ENCODE measurements at places on chromosomes 12 and 14. TPM values are rescaled to one million over a fixed set of nuclear protein-coding genes. Genes with fewer than 3 reads are reported as not detected.

DNA sequence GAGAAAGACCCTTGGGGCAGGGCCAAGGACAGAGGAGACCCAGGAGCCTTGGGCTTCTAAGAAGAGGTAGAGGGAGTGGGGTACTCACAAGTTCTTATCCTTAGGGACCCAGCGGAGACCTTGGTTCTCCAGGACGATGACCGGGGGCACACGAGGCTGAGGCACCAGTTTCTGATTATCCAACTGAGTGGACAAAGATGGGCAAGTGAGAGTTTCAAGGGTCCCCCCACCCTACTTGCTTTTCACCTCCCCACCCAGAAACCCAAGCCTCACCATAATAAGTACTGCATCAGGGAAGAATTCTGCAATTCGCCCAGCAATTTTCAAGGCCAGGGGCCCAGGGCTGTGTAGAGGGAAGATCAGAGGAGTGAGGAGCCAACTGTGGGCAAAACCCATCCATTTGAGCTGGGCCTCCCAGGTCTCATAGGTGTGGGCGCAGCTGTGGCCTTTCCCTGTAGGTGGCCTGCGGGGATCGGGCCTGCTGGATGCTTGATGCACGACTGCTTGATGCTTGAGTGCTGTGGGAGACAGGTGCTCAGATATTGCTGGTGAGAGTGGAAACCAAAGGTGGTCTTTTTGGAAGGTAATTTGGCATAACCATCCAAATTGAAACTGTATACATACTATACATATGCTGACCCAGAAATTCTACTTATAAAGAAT lies 2.0 kb downstream of the EMC9 start:
- H3K27me3 ChIP-seq = no peaks in the 10 kb centered on the region
- peak overlapping the region; percentile 10 for H3K4me3 ChIP-seq
- peaks cover 3% of the 10 kb centered on the region for H3K36me3 ChIP-seq

GRCh38 chr12:98970210-98970609 lies 325.1 kb downstream of the APAF1 start:
- H3K27ac ChIP-seq = no peak overlapping the region
- H3K27me3 ChIP-seq = no peaks in the 10 kb centered on the region
- no peak for DNase-seq
- H3K4me1 ChIP-seq = no peaks in the 10 kb centered on the region
- H3K4me3 ChIP-seq = no peak overlapping the region
- H3K36me3 ChIP-seq = no peaks in the 10 kb centered on the region

TAS2R42 gene
- not detected for total RNA-seq

RAB2B gene
- 18.8 TPM for total RNA-seq

- H3K27me3 ChIP-seq = no peaks in the 10 kb centered on the region
- peak; percentile 92 for DNase-seq
- peak overlapping the region; percentile 82 for H3K27ac ChIP-seq
- H3K4me1 ChIP-seq = peaks cover 24% of the 10 kb centered on the region
- no peak overlapping the region for H3K4me3 ChIP-seq
These were observed 4.9 kb upstream of the SUSD6 start for GRCh38 chr14:69606258-69607184.

DNA sequence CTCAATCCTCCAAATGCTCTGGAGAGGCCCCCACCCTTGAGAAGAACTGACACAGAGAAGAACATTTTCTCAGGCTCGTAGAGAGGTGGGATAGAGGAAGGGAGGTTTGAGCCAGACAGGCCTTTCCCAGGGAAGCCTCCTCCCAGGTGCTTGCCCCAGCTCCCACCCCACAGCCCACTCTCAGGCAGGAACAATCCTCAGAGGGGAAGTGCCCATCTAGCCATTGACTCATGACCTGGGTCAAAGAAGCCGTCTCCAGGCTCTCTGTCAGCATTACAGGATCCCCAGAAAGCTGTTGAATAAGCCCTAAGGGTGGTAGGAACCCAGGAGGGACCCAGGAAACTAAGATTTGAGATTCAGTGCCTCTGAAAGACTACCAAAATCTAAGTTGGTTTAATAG lies 3.8 kb downstream of the AQP6 start:
- no peaks in the 10 kb centered on the region for H3K27me3 ChIP-seq
- DNase-seq = no peak
- H3K4me1 ChIP-seq = peaks cover 15% of the 10 kb centered on the region
